ENCODE measurements at places on chromosomes 2 and 18.

GRCh38 chr2:65686928-65687521 lies 254.6 kb upstream of the SPRED2 start:
- no peak for DNase-seq

DNA sequence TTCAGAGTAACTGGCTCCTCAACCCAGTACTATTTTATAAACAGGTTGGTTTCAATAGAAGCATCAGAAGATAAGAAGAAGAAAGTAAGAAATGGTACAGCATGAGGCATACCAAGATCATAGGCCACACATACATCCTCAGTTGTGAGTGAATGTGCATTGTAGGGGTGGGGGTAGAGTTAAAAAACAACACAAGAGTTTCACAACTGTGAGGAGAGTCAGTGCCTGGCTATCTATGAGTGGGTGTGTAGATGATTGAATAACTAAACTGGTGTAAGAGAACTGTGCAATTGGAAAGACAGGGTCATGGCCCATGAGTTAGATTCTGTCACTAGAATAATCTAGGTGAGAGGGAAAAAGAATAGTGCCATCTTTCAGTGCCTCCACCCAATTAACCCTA lies 748.2 kb upstream of the ACVR2A start:
- no peak for DNase-seq

DNA sequence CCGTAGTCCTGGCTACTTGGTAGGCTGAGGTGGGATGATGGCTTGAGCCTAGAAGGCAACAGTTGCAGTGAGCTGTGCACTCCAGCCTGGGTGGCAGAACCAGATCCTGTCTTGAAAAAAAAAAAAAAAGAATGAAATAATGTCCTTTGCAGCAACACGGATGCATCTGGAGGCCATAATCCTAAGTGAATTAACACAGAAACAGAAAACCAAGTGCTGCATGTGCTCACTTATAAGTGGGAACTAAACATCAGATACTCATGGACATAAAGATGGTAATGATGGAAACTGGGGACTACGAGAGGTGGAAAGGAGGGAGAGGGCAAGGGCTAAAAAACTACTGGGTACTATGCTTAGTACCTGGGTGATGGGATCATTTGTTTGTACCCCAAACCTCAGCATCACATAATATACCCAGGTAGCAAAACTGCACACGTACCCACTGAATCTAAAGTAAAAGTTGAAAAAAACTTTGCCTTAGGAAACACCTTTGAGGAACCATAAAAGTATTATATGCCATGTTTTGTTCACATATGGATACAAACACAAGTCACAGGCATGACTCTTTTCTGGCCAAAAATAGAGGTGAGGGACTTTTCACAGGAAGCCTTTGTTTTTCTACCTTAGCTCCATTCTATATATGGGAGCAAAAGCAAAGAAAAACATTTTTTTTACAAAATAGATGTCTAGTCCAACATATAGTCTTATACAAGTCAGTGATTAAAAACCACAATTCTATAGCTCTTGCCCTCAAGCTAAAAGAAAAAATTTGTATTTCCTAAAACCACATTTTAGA lies 36.6 kb downstream of the GPR155 start:
- no peak for DNase-seq

- DNase-seq = no peak
Measured at GRCh38 chr18:9048808-9049494, 53.5 kb upstream of the NDUFV2 start.

- no peak for DNase-seq
Measured at GRCh38 chr2:235270291-235270690, 223.6 kb upstream of the AGAP1 start.

DNA sequence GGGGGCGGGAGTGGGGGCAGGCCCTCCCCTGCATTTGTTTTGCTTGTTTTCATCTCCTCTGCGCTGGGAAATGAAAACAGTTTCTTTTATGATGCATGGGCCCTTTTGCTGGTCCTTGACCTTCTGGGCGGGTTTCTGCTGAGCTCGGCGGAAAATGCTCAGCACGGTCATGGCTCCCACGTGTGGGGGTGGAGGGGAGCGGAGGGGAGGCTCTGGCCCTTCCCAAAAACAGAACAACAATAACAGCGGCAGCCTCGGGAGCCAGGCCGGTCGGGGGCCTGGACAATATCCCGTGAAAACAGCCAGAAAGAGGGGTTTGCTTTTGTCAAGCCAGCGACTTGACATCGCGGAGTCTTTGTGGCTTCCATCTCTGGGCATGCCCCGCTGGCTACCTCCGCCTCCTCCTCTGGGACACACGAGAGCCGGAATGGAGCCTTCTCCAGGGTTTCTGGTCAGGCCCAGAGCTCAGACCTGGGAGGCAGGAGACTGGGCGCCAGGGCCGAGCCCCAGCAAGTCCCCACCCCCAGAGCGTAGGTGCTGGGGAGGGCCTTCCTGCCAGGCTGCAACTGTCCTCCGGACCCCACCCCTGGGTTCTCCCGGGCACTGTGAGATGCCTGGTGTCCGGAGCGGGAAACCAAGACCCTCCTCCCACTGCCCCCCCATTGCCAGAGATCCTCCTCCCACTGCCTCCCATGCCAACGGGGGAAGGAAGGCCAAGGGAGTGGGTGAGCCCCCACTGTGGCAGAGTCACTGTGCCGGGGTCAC lies 35.9 kb upstream of the SNED1 start:
- no peak for DNase-seq

DNA sequence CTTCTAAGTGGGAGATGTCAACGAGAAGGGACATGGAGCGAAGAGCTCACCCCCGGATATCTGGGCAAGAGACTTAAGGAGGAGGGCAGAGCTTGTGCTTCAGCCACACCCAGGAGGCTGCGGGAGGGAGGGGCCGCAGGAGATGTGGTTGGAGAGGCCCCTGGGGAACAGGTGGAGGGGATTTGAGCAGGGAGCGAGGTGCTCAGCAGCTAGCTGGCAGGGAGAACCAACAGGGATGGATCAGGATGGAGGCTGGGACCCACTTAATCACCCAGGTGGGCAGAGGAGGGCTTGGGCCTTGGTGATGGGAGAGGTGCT lies 78.3 kb downstream of the MBP start:
- no peak for DNase-seq

- DNase-seq = no peak
Measured at GRCh38 chr2:201201371-201201770, 18.4 kb downstream of the CASP10 start.

GRCh38 chr2:171191021-171191420 lies 30.3 kb upstream of the TLK1 start:
- no peak for DNase-seq

GRCh38 chr2:32946314-32947075 lies at the start of gene LTBP1:
Gene LTBP1 (plus strand): TSS chr2:32946953. CDS start chr2:32947325, 372 bp downstream.
- no peak for DNase-seq

GRCh38 chr18:31880186-31880898 lies 62.6 kb downstream of the TRAPPC8 start:
- DNase-seq = no peak

DNA sequence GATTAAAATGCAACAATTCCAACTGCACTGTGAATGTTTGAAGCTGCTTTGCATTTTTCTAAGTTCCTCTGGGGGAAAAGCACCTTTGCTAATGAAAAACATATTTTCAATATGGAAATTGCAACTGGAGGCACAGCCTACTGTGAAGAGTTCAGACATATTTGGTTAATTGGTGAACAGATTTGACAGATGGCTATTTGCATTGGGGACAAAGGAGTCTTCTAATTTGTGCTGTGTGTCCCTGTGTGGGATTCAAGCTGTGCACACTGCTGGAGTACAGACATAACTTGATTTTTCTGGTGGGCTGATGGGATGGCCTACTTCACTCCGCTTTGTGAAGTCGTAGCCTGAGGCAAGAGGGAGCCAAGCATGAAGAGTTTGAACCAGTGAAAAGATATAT lies 40.7 kb upstream of the ARHGAP25 start:
- DNase-seq = no peak

GRCh38 chr2:128794285-128794684 lies 475.6 kb upstream of the HS6ST1 start:
- DNase-seq = no peak

DNA sequence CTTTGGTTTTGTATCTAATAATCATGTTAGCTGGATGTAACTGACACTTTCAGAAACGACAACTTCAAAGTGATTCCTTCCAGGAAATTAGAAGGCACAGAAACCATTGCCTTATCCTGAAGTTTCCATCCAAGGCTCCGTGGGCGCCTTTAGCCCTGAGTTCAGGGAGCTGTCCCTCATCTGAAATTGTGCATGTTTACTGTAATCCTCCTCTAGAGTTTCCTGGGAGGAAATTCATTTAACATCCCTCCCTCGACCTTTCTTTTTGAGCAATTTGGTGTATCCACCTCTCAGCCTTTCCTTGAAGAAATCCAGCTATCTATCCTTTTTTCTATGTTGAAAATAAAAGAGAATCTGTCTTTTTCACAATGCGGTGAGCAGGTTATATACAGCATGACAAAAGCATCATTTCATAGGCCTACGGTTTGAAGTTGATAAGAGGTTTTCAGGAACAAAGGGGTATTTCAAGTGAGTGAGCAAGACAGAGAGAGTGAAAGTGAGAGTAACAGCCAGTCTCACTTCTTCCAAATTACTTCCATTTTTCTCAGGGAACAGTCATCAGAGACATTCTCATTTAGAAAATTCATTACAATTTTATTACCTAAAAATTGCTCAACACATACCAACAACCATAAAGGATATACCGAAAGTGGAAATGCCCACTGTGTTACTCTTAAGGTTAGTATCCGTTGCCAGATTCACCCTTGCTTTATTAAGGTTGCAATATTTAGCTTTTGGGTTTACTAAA lies 167.3 kb downstream of the MREG start:
- DNase-seq = no peak

DNA sequence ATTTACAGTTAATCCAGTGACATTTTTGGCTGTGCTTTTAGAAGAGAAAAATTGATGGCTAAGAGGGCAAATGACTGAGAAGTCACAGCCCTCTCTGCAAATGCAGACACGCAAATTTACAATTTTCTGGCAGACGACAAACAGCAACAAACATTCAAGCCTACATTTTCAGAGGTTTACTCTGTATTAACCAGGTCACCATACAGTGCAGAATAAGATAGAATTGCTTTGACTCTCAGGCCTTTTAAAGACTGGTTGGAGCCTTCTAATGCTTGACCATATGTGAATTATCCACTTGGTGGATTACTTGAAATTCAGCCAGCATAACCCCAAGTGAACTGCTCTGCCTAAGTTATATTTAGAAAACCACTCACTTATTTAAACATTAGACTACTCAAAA lies 280.9 kb upstream of the STON1 start:
- DNase-seq = no peak

DNA sequence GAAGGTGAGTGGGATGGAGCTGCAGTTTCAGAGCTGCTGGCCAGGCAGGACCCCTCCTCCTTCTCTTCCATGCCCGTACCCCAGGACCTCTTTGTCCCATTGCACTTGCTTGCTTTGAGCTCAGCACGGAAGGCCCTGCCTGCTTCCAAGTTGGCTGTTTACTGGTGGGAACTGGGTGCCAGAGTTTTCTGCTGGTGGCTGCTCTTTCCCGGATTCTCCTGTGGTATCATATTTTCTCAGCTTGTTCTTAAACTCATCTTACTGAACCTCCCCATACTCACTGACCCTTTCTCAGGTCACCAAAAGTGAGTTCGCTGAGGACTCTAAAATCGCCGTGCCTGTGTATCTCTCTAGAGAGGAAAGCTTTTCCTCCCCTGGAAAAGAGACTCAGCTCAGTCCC lies 297.7 kb upstream of the TNP1 start:
- no peak for DNase-seq

GRCh38 chr18:35999925-36000324 lies 27.4 kb downstream of the RMP24 start:
- no peak for DNase-seq

DNA sequence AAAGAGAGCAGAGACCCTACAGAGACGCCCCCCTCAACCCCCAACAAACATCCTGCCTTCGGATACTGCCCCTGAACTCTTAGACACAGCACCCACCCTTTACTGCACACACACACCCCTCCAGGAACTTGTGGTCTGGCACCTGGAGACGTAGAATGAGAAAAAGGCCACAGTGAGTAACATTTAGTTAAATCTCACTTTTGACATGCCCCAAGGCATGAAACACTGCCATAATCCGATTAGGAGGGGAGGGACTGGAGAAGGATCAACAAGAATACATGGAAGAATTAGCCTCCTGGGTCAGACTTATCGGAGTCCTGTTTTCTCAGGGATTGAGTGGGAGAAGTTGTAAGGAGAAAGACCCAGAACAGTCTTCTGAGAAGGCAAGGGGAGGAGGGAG lies 4.1 kb downstream of the CDK5R2 start:
- DNase-seq = no peak

DNA sequence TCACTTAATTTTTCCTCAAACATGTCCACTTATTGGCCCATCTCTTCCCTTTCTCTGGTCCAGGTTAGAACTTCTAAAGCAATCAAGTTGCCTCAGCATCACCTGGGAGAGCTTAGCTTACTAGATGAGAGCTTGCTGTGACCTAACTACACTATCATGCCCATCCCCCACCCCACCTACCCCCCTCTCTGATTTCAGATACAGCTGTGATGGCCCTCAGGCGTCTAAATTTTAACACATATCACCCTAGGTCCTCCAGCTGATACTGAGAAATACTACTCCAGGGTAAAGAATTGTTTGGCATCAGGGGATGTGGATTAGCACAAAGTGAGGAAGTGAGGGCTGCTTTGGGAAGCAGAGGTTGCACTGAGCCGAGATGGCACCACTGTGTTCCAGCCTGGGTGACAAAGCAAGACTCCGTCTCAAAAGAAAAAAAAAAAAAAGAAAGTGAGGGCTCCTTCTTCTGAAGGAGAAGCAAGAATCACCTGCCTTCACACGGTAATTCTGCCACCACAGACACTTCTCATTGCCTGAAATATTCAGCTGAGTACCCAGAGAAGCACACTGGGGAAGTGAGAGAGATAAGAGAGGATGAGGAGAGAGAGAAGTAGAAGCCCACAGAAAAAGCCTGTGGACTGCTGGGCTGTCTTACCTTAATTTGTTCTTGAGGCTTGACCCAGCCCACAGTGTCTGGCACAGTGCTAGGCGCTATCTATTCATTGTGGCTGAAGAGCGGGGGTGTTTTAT lies 263.4 kb downstream of the ASXL3 start:
- DNase-seq = no peak

GRCh38 chr2:69499966-69500365 lies 62.7 kb upstream of the NFU1 start:
- no peak for DNase-seq

DNA sequence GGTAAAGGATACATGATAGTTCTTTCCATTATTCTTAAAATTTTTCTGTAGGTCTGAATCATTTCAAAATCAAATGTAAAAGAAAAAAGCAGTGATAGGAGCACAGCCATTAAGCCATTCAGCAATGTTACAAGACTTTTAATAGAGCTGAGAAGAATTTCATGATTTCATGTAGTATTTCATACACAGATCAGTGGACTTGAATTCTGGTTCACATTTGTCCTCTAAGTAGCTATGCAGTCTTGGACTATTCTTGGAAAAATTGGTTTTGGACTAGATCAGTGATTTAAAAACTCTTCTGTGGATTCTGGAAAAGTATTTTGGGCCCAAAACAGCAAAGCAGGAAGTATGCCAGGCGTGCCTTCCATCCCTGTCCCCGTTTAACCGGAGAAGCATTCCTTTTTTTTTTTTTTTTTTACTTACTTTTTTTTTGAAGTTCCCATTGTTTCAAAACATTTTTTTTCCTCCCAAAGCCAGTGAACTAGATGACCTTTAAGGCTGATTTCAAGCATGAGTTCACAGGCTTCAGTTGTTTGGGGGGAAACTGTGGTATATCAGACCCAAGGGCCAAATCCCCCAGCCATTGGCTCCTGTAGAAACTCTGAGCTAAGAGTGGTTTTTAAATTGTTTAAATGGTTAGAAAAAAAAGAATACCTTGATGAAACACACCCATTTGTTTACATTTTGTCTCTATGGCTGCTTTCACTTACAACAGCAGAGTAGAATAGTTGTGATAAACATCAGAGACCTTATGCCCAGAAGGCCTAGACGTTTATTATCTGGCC lies 17.5 kb upstream of the POLI start:
- DNase-seq = no peak
